ENCODE measurements at places on chromosomes 7 and 10.

DNA sequence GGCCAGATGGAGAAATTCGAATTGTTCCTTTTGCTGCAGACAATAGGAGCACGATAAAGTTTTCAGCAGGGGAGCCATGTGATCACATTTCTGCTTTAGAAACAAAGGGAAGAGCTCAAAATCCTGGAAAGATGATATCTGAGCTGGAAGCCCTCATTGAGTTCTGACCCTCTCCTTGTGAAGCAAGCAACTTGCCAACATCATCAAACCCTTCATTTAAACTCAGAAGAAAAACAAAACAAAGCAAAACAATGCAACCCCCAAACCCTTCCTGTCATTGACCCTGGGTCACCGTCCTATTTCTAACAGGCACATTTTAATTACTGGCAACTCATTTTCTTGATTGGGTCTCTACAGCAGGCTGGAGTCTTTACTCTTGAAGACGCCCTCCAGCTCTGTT lies 198.3 kb upstream of the ZNF32 start:
- no peak for DNase-seq

DNA sequence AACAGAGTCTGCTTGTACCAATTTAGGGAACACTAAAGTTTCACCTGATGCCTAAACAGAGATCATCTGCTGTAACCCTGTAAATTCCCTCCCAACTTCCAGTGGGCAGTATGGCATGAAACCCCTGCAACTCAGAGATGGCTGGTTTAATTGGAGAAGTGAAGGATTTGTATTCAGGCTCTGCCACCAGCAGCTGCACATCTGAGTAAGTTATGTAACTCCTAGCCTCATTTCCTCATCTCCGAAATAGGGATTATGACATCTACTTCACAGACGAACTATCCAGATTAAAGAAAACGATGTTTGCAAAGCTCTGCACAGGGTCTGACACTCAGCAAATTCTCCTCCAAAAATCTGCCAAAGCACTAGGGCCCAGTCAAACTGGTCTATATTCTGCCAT lies 493.0 kb downstream of the KCNMA1 start:
- DNase-seq = no peak

DNA sequence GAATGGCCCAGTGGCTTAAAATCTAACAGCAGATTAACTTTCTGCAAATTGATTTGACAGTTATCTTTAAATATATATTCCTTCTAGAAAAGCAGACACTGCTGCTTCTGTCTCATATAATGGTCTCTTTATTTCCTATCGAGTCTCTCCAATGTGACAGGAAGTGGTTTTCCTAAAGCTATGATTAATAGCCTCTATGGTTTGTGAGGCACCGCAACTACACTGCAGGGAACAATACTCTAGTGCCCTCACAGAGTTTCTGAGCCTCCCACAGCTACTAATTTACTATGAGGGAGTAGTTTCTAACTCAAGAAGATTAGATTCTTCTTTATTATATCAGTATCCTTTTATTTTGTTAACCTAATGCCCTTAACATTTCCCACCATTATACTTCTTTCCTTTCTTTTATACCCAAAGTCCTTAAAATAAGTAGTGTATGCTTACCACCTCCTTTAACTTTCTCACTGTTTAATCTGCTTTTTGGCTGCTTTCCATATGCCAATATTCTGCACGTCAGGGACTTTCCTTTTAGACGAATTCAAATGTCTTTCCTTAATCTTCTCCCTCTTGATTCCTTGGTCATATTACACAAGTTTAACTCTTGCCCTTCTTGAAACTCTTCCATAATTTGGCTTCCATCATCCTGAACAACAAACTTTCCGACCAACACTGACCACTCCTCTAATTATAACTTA lies 23.8 kb upstream of the AHR start:
- DNase-seq = no peak

DNA sequence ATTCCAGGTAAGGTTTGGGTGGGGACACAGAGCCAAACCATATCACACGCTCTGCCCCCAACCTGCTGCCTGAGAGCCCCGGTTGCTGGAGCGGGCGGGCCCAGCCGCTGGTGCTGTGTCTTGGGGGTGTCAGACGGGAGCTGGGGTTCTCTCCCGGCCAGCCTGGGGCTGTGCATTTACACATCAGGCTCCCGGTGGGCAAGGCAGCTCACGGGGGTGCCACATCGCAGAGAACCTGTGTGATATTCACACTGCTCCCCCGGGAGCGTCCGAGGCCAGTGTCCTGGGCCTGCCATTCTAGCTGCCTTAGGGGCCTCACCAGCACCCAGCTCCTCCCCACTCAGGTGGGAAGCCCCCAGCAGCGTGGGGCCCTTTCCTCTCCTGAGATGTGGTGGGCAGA lies 35.6 kb upstream of the ADGRA1 start:
- no peak for DNase-seq

GRCh38 chr10:72243822-72244437 lies 27.9 kb upstream of the ASCC1 start:
- DNase-seq = no peak

DNA sequence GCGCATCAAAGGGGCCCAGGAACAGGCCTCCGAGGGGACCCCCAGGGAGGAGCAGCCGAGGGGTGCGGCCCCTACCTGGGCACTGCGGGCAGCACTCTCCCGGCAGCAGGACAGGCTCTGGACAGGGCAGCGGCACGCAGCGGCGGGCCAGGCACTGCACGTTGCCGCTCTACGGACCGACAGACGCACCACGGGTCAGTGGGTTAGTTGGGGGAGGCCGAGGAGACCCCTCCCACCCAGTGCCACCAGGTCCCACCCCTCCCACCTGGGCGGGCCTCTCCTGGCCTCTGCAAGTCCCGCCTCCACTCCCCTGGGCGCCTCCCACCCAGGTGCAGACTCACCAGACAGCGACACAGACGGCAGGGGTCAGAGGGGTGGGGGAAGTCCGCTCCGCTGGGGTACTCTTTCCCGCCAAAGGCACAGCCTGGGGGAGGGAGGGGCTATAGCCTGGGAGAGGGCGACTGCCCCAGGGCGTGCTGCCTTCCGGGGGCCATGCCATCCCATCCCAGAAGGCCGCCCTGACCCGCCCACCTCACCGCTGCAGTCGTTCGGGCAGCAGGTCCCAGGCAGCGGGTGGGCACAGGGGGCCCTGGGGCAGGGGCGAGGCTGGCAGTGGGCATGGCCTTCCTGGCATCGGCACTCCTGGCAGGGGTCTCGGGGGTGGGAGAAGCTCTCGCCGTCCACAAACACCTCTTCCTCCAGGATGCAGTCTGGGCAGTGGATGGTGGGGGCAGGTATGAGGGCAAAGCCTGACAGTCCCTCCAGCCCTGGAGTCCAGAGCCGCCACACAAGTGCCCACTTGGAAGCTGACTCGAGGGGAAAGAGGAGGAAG lies 19.2 kb downstream of the KCP start:
- no peak for DNase-seq

DNA sequence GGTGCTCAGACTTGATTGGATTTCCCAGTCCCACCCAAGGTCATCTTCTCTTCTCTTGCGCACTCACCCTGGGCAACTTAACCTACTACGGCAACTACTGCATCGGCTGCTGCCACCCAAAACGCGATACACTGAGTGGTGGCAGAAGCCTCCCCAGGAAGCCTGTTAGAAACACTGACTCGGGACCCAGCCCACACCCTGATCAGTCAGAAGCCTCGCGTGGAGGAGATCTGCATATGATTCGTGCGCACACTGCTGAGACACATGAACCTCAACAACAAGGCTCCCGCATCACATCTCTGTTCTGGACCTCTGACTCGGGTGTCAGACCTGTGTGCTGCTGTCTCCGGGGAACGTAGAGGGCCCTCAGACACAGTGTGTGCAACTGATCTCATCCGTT lies 419.5 kb downstream of the PAXIP1 start:
- no peak for DNase-seq

GRCh38 chr7:130446259-130446658 lies 5.4 kb upstream of the CEP41 start:
- DNase-seq = no peak

DNA sequence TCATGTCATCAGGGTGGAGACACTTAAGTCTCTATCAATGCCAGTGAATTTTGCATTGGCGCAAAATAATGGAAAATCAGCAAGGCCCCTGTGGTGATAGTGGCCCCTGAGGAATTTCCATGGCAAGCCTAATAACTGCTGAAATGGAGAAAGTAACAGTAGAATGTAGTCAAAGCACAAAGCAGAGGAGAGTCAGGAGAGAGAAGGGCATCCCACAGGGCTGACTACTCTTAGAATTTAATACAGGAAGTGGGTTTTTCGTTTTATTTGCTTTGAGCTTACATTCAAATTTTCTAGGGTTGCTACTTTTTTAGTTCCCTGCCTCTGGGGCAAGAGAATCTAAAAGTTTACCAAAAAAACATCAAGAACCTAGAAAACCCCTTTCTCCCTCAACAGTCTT lies 39.0 kb downstream of the BZW2 start:
- no peak for DNase-seq

- no peak for DNase-seq
These were observed 167.8 kb upstream of the IMMP2L start for GRCh38 chr7:111730057-111730456.

- no peak for DNase-seq
These were observed 17.6 kb downstream of the KNDC1 start for GRCh38 chr10:133177380-133178157.

- DNase-seq = no peak
These were observed 135.2 kb downstream of the CYP26A1 start for GRCh38 chr10:93208717-93209464.

DNA sequence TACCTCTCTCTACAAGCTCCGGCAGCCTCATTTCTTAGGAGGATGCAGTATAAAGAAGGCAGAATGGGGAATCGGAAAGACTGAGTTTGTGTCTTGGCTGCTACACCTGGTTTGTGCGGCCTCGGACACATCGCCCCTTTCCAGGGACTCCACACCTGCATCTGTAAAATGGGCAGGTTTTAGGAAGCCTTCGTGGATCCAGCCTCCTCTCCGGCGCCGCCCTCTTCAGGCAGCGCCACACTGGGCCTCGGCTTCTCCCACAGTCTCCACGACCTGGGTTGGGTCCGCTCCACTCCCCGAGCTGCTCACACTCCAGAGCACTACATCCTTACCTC lies 341 bp downstream of the GOT1 start:
- DNase-seq = no peak

- DNase-seq = no peak
These were observed 6.9 kb downstream of the SERPINE1 start for GRCh38 chr7:101133621-101134398.

GRCh38 chr10:26334932-26335573 lies 103.1 kb upstream of the APBB1IP start:
- peak; percentile 15 for DNase-seq

- DNase-seq = no peak
These were observed 35.1 kb downstream of the MYOF start for GRCh38 chr10:93447019-93447418.

DNA sequence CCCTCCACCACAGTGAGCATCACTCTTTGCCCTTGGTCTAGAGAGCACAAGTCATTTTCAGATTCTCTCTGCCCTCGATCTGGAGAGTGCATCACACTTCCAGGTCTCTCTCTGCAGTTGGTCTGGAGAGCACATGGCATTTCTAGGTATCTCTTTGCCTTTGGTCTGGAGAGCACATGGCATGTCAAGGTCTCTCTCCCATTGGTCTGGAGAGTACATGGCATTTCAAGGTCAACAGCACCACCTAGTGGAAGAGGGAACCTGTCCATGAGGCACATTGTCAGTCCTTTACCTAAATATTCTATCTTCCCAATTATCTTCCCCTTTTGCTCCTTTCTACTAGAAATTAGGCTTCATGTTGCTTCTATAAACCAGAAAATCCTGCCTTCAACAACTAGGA lies 1139.4 kb downstream of the XPNPEP1 start:
- no peak for DNase-seq

DNA sequence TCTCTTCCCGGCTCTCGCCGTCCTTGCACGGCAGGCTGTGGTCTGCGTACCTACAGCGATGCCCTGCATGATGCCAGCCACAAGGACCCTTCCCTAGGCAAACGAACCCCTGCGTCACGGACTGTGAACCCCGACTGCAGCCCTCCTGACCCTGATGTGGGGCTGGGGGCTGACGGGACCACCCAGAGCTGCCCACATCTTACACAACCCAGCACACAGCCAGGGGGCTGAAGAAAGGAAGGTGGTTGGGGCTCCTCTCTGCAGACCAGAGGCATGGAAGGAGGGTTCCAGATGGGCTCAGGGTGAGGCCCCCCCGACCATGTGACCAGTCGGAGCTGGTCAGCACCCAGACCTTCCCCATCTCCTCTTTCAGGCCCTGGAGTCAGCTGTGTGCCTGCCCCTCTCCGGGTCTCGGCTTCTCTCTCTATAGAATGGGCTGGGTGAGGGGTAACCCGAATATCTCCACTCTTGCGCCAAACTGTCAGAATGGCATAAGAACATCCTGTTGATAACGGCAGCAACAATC lies 41.4 kb downstream of the EBF3 start:
- no peak for DNase-seq

DNA sequence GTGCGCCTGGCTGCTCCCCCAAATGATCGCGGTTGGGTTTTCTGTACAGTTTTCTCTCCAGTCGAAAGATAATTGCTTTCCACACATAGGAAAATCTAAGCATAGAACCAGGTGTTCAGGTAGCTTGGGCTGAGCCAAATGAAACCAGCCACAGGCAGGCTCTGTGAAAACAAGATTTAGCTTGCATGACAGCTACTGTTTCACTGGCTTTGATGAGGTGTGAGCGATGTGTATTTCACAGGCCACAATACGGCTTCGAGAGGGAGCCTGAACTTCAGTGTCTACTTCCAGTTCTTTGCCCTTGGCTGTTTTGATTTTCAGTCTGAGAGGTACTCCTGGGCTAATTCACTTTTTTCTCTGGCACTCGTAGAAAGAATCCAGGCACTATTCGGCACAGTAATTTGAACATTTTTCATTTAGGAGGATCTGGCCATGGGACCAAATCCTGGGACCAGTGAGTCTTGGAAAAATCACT lies 110.5 kb downstream of the JCAD start:
- no peak for DNase-seq

- no peak for DNase-seq
These were observed 1.5 kb downstream of the ECHDC3 start for GRCh38 chr10:11743461-11744338.

GRCh38 chr7:112172870-112173567 lies 33.2 kb downstream of the DOCK4 start:
- peak; percentile 75 for DNase-seq

DNA sequence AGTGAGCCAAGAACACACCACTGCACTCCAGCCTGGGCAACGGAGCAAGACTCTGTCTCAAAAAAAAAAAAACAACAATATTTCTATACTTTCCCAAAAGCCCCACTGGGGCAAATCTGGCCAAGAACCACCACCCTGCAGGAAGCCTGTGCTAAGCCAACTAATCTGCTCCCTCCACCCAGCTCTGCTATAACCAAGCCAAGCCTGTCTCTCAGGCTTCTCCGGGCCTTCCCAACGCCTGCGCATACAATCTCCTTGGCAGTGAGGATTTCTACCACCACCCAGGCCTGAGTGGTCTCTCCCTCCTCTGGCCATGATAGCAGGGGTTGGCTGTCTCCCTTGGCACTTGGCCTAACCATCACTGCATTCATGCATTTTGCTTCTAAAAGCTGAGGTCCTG lies 14.2 kb downstream of the DDX56 start:
- DNase-seq = no peak

- no peak for DNase-seq
These were observed 3.4 kb downstream of the MMRN2 start for GRCh38 chr10:86953747-86954680.

GRCh38 chr10:99358101-99358500 lies 28.9 kb downstream of the CNNM1 start:
- no peak for DNase-seq

Measured in NCI-H1417 treated with DMSO at 0.1 percent for 48 hours (cell line).